ENCODE measurements at places on chromosomes 7 and 10. TPM values are rescaled to one million over a fixed set of nuclear protein-coding genes. Genes with fewer than 3 reads are reported as not detected.

The ABCC2 gene
- 0.96 TPM for polyA plus RNA-seq

The PLEKHS1 gene
- polyA plus RNA-seq, result 0.06 TPM

DNA sequence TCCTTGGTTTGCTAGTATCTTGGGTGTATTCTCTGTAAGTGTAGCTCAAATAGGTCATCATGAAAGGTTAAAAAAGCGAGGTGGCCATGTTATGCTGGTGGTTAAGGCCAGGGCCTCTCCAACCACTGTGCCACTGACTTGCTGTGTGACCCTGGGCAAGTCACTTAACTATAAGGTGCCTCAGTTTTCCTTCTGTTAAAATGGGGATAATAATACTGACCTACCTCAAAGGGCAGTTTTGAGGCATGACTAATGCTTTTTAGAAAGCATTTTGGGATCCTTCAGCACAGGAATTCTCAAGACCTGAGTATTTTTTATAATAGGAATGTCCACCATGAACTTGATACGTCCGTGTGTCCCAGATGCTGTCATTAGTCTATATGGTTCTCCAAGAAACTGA is 17.1 kb downstream of the SCD start:
- H3K27ac ChIP-seq, result no peak overlapping the region
- peaks cover 49% of the 10 kb centered on the region for H3K36me3 ChIP-seq
- no peak for DNase-seq

DNA sequence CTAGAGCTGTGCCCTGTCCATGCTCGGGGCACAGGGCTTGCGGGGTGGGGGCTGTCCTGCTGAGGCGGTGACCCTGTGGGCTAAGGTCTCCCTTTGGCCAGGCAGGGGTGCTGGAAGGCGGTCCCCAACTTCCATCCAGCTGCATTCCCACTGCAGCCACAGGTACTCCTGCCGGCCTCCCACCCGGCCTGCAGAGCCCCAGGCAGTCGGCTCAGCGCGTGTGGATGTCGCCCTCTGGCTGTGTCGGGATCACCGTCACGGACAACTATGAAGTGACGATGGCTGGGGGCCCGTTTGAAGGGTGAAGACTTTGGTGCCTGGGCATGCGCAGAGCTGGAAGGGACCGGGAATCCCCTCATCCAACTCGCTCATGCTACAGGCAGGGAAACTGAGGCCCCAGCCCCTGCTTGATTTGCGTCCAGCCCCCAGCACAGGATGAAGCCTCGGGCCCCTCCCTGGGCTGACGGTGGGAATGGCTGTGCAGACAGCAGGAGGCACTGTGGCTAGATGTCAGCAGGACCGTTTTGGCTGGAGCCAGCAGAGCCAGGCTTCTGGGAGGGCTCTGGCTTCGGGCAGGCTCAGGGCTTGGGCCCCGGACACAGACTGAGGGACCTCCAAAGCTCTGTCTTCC is 2.3 kb upstream of the TMEM184A start:
- no peaks in the 10 kb centered on the region for H3K36me3 ChIP-seq
- DNase-seq, result no peak
- H3K4me1 ChIP-seq, result peaks cover 5% of the 10 kb centered on the region
- H3K27me3 ChIP-seq, result peaks cover 5% of the 10 kb centered on the region
- H3K27ac ChIP-seq, result no peak overlapping the region
